WTC11 (cell line): ENCODE measurements at places on chromosomes 11 and 22. TPM values are rescaled to one million over a fixed set of nuclear protein-coding genes. Genes with fewer than 3 reads are reported as not detected.

- peaks cover 21% of the 10 kb centered on the region for H3K36me3 ChIP-seq
- DNase-seq, result no peak
- H3K4me1 ChIP-seq, result peaks cover 88% of the 10 kb centered on the region
- H3K4me3 ChIP-seq, result no peak overlapping the region
- H3K27me3 ChIP-seq, result no peaks in the 10 kb centered on the region
- peak overlapping the region; percentile 39 for H3K27ac ChIP-seq
These were observed 12.8 kb downstream of the PACSIN2 start for GRCh38 chr22:43002202-43002586.

DNA sequence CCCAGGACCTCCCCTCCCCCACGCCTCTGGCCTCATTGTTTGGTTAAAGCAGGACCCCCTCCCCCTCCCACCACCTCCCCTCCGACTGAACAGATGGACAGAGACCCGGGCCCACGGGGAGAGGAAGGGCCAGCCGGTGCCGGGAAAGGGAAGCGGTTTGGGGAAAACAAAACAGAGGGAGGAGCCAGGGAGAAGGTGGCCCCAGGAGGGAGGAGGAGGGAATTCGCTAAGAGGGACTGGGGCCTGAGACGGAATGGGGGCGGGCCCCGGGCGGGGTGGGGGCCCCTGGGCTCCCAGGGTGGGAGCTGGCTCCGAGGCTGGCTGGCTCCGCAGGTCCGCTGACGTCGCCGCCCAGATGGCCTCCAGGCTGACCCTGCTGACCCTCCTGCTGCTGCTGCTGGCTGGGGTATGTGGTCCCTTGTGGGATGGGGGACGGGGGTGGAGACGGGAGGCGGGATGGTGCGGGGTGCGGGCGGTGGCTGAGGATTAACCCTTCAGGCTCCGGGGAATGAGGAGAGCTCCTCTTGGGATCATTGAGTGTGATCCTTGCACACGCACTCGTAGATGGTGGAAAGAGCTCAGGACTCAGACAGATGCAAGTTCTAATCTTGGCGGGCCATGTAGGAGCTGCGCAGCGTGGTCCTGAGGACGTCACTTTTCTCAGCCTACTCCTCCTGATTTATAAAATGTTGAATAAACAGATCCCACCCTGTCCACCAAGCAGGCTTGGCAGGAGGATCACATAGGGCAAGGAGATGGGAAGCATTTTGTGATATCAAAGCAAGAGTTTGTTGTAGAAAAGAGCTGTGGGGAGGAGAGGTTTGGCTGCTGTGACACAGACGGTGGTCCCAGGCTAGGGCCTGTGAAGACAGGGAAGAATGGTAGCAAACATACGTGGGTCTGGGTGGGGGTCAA lies 688 bp downstream of the SERPING1 start:
- peak overlapping the region; percentile 38 for H3K27ac ChIP-seq
- peaks cover 14% of the 10 kb centered on the region; the same call in 1 of the 2 replicates for H3K36me3 ChIP-seq
- peak; percentile 89 for DNase-seq
- H3K4me1 ChIP-seq, result peaks cover 35% of the 10 kb centered on the region
- H3K4me3 ChIP-seq, result peak overlapping the region; percentile 70
- no peaks in the 10 kb centered on the region for H3K27me3 ChIP-seq

DNA sequence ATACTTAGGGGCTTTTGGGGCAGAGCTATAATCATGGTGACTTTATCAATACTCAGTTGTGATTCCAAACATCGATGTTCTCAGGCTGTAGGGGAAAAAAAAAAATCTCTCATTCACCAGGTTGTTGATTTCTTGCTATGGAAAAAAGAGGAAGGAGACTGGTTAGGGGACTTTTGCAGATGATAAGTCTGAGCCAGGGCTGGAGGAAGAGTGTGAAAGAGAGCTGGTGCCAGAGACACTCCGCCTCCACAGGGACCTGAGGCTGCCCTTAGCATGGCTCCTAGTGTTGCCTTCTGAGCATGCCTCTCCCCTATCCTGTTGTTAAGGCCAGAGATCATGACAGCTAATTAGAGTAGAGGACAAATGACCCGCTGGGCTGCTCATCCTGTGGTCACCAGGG lies 16.9 kb downstream of the UPB1 start:
- H3K36me3 ChIP-seq, result no peaks in the 10 kb centered on the region
- H3K4me3 ChIP-seq, result no peak overlapping the region
- peaks cover 3% of the 10 kb centered on the region; the same call in 1 of the 2 replicates for H3K27me3 ChIP-seq
- H3K4me1 ChIP-seq, result peaks cover 23% of the 10 kb centered on the region
- no peak for DNase-seq

DNA sequence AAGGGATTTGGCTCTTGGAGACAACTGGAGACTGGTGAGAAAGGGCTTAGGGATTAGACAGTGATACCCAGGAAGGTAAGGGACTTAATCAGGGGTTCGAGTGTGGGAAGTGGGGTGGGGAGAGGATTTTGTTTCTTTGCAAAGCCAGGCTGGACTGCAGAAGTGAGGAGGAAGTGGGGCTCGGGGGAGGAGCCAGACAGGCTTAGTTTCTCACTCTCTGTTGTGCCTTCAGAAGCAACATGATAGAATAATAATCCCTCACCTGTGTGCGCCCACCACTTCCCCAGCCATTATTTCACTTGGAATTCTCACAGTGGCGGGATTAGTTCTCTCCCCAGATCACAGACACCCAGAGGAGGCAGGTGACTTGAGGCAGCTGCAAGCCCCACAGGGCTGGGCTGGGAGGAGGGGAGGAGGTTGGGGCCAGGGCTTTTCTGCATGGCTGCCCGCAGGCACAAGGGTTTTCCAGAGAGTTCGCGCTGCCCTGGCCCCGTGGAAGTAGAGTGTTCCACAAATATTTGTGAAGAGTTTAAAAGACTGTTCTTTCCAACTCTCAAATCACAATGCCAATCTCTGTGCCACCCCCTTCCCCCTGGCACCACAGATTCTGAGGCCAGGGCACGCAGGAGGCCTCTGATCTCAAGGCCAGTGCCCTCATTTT lies 4.0 kb upstream of the SEC14L2 start:
- peaks cover 5% of the 10 kb centered on the region for H3K36me3 ChIP-seq
- H3K4me1 ChIP-seq, result peaks cover 29% of the 10 kb centered on the region
- peaks cover 46% of the 10 kb centered on the region for H3K27me3 ChIP-seq
- H3K4me3 ChIP-seq, result no peak overlapping the region
- no peak for DNase-seq

- H3K27ac ChIP-seq, result no peak overlapping the region
- peaks cover 2% of the 10 kb centered on the region; the same call in 1 of the 2 replicates for H3K27me3 ChIP-seq
- DNase-seq, result no peak
These were observed 68.2 kb upstream of the SHISAL1 start for GRCh38 chr22:44380756-44381486.

- peaks cover 21% of the 10 kb centered on the region for H3K4me1 ChIP-seq
- peaks cover 10% of the 10 kb centered on the region for H3K36me3 ChIP-seq
- H3K4me3 ChIP-seq, result no peak overlapping the region
These were observed 39.8 kb downstream of the GAB2 start for GRCh38 chr11:78377625-78378418.

DNA sequence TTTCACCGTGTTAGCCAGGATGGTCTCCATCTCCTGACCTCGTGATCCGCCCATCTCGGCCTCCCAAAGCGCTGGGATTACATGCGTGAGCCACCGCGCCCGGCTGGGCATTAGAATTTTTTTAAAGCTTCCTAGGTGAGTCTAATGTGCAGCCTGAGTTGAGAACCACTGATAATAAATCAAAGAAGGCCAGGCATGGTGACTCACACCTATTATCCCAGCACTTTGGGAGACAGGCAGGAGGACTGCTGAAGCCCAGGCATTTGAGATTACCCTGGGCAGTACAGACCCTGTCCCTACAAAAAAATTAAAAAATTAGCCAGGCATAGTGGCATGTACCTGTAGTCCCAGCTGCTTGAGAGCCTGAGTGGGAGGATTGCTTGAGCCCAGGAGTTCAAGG lies 13.7 kb downstream of the MEI1 start:
- H3K27ac ChIP-seq, result no peak overlapping the region
- H3K27me3 ChIP-seq, result peaks cover 31% of the 10 kb centered on the region
- no peak overlapping the region for H3K4me3 ChIP-seq
- no peaks in the 10 kb centered on the region for H3K36me3 ChIP-seq

DNA sequence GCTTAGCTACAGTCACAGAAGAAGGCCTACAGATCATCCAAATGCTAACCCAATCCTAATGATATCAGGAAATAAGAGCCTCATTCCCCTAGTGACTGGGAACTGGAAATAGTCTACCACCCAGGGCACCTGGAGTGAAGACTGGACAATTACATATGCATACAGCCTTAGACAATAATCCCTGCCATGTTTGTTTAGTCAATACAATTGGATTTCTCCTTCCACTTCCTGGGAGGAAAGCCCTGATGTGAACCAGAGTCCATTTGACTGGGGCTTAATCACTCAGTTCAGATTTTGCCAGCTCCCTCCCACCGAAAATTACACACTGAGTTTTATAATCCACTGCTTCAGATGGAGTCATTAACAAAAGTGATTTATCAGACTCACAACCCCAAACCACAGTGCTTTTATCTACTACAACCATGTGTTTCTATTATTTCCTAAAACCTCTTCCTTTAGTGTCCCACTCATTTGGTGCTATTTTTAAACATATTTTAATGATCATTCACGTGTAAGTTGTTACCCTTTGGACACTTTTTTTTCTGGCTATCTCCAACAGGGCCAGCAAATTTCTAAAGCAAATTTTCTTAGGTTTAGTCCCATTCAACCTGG lies 29.9 kb downstream of the CWF19L2 start:
- no peaks in the 10 kb centered on the region for H3K27me3 ChIP-seq
- H3K36me3 ChIP-seq, result peaks cover 8% of the 10 kb centered on the region; the same call in 1 of the 2 replicates
- no peak overlapping the region for H3K27ac ChIP-seq
- H3K4me3 ChIP-seq, result no peak overlapping the region
- H3K4me1 ChIP-seq, result no peaks in the 10 kb centered on the region

- peaks cover 46% of the 10 kb centered on the region for H3K27me3 ChIP-seq
- no peak for DNase-seq
- H3K4me3 ChIP-seq, result no peak overlapping the region
- no peak overlapping the region for H3K27ac ChIP-seq
- H3K36me3 ChIP-seq, result no peaks in the 10 kb centered on the region
These were observed 3.1 kb downstream of the ENDOD1 start for GRCh38 chr11:95092549-95093324.

- no peaks in the 10 kb centered on the region for H3K4me1 ChIP-seq
- no peak overlapping the region for H3K27ac ChIP-seq
- no peaks in the 10 kb centered on the region for H3K36me3 ChIP-seq
- no peaks in the 10 kb centered on the region for H3K27me3 ChIP-seq
- peak; percentile 7 for DNase-seq
These were observed 92.9 kb downstream of the MORC2 start for GRCh38 chr22:30875481-30876215.

GRCh38 chr11:116540645-116541304 lies 232.0 kb downstream of the BUD13 start:
- peaks cover 8% of the 10 kb centered on the region; the same call in 1 of the 2 replicates for H3K27me3 ChIP-seq
- DNase-seq, result no peak
- no peaks in the 10 kb centered on the region for H3K36me3 ChIP-seq
- H3K4me1 ChIP-seq, result no peaks in the 10 kb centered on the region
- no peak overlapping the region for H3K27ac ChIP-seq
- H3K4me3 ChIP-seq, result no peak overlapping the region

GRCh38 chr11:43689167-43689566 lies 8.6 kb downstream of the HSD17B12 start:
- DNase-seq, result no peak
- no peaks in the 10 kb centered on the region for H3K27me3 ChIP-seq
- H3K27ac ChIP-seq, result no peak overlapping the region
- peaks cover 17% of the 10 kb centered on the region for H3K36me3 ChIP-seq
- peaks cover 46% of the 10 kb centered on the region for H3K4me1 ChIP-seq

GRCh38 chr22:50445071-50445879 lies 29.6 kb downstream of the SBF1 start:
- no peaks in the 10 kb centered on the region for H3K4me1 ChIP-seq
- H3K36me3 ChIP-seq, result peaks cover 14% of the 10 kb centered on the region
- no peaks in the 10 kb centered on the region for H3K27me3 ChIP-seq
- no peak overlapping the region for H3K4me3 ChIP-seq
- no peak for DNase-seq

GRCh38 chr22:38987171-38987895 lies 5.2 kb downstream of the APOBEC3B start:
- no peak overlapping the region for H3K4me3 ChIP-seq
- no peaks in the 10 kb centered on the region for H3K27me3 ChIP-seq
- H3K4me1 ChIP-seq, result peaks cover 1% of the 10 kb centered on the region
- no peak for DNase-seq

GRCh38 chr11:73951797-73952196 lies 971 bp downstream of the DNAJB13 start:
- no peak for DNase-seq
- H3K27ac ChIP-seq, result no peak overlapping the region
- H3K4me1 ChIP-seq, result no peaks in the 10 kb centered on the region
- peaks cover 2% of the 10 kb centered on the region; the same call in 1 of the 2 replicates for H3K36me3 ChIP-seq
- H3K27me3 ChIP-seq, result peaks cover 3% of the 10 kb centered on the region; the same call in 1 of the 2 replicates
- no peak overlapping the region for H3K4me3 ChIP-seq

DNA sequence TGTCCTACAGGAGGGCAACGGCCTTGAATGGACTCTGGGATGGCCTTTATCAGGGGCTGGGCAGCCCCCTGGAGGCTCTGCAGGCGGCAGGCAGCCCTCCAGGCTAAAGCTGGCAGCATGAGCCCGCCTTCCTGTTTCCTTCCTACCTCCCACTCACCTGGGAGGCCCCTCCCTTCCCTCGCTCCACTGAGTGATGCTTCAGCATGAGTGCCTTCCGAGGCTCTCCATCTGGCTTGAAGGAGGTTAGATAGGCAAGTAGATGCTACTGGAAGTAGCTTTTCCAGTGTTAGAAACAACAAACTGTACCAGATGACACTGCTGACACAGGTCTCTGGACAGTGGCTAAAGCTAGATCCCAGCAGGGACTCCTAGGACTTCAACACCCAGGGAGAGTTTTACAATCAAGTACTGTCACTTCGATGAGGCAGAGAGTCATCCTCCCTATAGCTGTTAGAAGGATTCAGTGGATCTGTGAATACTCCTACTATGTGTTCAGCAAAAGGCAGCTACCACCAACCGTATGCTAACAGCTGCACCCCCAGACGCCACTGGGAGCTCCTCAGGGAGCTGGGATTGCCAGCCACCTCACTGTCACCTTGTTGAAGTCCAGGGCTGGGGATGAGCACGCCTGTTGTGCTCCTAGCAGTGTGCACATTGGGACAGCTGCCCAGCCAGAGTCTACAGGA lies 4.1 kb upstream of the SLC25A1 start:
- H3K27ac ChIP-seq, result no peak overlapping the region; the same call in 1 of the 2 replicates
- no peak overlapping the region for H3K4me3 ChIP-seq
- DNase-seq, result no peak
- no peaks in the 10 kb centered on the region for H3K27me3 ChIP-seq
- H3K4me1 ChIP-seq, result peaks cover 3% of the 10 kb centered on the region; the same call in 1 of the 2 replicates

DNA sequence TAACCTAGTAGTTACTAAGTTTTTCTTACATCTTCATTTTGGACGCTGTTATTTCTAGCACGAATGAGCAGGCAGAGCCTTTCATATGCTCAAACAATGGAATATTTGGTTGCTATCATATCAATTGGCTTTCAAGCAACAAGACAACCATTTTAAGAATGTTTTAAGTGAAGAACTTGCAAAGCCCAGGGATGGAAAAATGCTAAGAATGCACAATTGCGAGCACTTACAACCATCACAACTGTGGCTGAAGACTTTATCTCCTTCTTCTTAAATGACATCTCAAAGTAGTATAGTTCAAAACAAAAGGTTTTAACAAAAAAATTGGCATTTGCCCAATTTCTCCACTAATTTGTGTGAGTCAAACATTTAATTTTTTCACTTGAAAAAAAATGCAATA lies 8.3 kb upstream of the MMP1 start:
- H3K36me3 ChIP-seq, result no peaks in the 10 kb centered on the region
- H3K27ac ChIP-seq, result no peak overlapping the region
- DNase-seq, result no peak
- peaks cover 25% of the 10 kb centered on the region for H3K4me1 ChIP-seq
- no peak overlapping the region for H3K4me3 ChIP-seq

Gene KLHDC7B
- total RNA-seq, result not detected in 3 replicates

Gene BTG4
- 0.18 TPM in 1 of 3 replicates, not detected in the others for total RNA-seq

Gene KDM4D
- 1.9 to 2.4 TPM (median 2.1 TPM) in 3 replicates for total RNA-seq

Gene OR8G1
- total RNA-seq, result not detected in 3 replicates

Gene KCNQ1
- 2.5 to 4.3 TPM (median 4.0 TPM) in 3 replicates for total RNA-seq

Gene OSM
- not detected in 3 replicates for total RNA-seq
